ENCODE measurements at places on chromosomes 16 and 17.

DNA sequence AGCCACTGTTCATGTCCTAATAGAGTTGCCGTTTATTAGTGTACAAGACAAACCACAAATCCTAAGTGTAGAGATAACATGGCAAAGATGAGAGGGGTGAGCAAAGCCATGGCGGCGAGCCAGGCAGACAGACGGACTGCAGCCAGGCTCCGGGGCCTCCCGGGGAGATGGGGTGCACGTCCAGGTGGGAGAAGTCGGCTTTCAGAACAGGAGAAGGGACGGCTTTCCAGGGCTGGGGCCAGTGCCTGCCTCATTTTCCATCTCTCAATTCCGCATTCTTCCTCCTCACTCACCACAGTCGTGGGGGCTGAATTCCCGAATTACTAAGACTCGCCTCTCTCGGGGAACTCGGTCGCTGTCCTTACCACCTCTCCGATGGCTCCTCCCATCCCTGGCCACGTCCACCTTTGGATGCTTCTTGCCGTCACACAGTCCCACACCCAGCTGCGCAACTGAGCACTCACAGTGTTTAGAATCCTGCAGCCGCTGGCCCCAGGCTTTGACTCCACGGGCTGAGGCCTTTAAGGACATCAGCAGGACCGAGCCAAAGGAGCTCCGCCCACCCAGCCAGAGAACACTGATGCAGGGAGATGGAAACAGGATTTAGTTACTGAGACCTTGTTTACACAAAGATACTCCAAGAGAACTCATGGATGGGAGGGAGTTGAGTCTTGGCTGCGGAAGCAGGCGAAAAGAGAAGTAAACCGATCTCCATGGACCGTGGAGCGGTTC, 59.7 kb downstream of the RNF112 start:
- no peak for DNase-seq

GRCh38 chr17:81294512-81295030, 536 bp downstream of the SLC38A10 start:
- no peak for DNase-seq

- no peak for DNase-seq
Observed at GRCh38 chr16:2033057-2033908, 6.6 kb downstream of the NHERF2 start.

- no peak for DNase-seq
Observed at GRCh38 chr17:57075193-57075592, 9.9 kb upstream of the AKAP1 start.

DNA sequence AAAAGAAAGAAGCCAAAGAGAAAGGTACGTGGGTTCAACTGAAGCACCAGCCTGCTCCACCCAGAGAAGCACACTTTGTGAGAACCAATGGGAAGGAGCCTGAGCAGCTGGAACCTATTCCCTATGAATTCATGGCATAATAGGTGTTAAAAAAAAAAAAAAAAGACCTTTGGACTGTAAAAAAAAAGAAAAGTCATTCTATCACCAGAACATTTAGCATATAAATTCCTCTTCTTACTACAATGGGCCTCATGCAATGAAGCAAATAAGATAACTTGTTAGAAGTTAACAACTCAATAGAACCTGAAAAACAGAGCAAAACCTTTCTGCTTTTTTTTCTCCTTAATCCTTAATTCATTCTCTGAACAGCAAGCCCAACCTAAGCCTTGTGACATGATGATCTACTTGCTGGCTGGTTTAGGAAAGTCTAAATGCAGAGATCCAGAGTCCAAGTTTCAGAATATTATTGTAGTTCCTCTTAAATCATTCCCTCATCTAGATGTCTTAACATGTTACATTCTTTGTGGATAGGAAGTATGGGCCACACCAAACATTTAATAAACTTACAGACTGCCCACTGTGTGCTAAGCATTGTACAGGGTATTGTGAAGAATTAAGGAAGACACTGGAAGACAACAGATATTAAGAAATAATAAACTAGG, 45.4 kb downstream of the BRCA1 start:
- no peak for DNase-seq

DNA sequence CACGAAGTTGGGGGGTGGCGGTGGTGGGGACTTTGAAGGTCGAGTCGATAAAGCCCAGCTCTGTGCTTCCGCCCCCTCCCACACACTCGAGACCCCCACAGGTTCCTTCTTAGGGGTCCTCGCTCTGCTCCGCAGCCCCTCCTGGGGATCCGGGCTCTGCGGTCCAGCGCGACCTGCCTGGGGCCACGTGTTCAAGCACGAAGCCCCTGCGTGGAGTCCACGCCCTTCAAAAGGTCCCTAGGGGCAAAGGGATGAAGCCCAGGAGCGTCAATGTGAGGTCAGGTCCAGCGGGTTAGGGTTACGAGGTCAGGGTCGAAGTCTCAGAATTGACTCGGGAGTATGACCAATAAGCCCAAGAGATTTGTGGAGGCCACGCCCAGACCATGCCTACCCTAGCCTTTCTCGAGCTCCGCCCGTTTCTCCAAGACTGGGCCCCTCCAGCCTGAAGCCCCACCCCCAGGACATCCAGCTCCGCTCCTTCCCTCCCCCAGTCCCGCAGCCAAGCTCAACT, 786 bp upstream of the CACNA1G start:
- no peak for DNase-seq

DNA sequence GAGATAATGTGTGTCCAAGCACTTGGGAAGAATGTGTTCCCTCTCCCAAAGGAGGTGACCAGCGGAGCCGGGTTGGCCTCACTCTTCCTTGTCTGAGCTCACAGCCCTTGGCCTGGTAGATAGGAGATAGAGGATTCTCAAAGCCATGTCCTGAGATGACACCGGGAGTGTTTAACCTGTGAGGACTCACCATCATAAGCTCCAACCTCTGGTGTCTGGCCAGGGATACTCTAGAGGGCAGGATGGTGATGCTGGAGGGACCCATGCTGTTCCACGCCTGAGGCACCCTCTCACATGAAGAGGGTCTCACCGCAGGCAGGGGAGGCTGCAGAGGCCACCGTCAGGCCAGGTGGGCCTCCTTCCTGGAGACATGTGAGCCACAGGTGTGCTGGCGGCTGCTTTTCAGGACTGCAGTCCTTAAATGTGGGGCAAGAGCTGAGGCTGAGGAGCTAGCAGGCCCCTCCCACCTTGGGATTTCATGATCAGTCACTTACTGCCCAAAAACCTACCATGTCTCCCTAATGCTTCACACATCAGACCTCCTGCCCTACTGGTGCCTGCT, 6.6 kb upstream of the ZNF629 start:
- no peak for DNase-seq

DNA sequence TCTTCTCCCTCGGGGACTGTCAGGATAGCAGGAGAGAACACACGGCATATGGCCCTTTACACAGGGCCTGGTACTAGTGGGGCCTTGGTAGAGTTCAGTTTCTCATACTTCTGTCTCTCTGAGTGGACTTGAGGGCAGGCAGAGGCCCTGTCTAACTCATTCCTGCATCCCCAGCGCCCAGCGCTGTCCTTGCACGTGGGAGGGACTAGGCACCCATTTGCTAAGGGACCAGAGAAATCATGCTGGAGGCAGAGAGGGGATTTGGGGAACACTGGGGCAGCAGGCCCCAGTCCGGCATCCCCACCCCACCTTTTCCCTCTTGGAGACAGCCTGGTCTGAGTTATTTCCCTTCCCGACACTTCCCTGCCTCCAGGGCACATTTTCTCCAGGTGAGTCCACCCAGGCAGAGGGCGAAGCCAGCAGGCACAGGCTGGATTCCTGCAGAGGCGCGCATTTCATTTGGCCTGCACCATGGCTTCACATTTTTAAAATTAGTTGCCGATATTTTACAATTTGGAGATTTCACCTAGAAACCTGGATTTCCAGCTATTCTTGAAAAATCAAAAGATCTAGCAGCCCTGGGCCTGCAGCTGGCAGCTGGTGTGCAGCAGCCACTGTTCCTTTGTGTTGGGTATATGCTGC, 9.7 kb upstream of the NKD1 start:
- no peak for DNase-seq

DNA sequence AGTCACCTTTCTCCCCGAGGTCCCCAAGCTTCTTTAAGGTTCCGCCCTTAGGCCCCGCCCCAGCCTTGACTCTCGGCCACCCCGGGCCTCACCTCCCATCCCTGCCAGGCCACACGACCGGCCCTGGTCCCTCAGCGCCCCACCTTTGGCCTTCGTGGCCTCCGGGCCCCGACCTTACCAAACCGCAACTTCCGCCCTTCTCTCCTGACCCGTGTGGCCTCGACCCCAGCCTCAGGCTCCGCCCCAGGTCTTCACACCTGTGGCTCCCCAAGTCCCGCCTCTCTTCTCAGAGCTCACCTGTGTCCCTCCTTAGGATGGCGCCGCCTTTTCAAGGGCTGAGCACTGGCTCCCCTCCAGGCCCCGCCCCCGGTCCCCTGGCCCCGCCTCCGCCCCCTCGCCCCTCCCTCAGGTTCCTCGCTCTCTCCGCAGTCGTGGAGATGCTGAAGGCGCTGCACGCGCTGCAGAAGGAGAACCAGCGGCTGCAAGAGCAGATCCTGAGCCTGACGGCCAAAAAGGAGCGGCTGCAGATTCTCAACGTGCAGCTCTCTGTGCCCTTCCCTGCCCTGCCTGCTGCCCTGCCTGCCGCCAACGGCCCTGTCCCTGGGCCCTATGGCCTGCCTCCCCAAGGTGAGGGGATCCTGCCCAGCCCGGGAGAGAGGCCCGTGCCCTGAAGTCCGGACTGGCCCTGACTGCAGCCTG, 10.0 kb upstream of the CISD3 start:
- no peak for DNase-seq

- DNase-seq = no peak
Observed at GRCh38 chr16:3999479-4000325, 116.5 kb downstream of the ADCY9 start.

GRCh38 chr17:57687642-57688041, 57.5 kb downstream of the CCDC182 start:
- no peak for DNase-seq

GRCh38 chr16:78729687-78730086, 630.2 kb downstream of the WWOX start:
- no peak for DNase-seq

DNA sequence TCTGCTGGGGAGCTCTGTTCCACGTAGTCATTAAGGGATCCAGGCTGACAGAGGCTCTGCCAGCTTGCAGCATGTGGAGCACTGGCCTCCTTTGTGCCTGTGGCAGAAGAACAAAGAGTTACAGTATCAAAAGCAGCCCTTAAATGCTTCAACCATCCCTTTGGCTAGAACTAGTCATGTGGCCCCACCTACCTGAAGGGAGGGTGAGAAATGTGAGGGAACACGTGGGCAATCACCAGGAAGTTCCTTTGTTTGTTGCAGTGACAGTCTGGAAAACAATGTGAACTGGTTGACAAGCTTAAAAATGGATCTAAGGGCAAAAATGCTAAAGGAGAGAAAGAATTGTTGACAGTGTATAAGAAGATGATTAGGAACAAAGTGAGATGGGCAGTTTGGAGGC, 290.4 kb upstream of the HSBP1 start:
- no peak for DNase-seq

DNA sequence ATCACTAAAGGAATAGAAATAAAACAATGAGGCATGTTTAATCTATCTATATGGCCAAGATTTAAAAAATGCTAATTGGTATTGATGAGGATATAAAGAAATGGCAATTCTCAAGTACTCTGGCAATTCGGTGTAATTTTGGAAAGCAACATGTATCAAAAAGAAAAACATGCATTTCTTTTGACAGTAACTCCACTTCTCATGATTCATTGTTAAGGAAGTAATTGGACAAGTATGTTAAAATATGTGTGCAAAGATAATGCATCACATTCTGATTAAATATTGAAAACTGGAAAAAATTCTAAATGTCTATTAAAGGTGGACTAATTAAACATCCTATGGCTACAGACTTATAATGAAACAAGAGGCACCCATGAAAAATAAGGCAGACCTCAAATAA, 81.2 kb downstream of the CREBBP start:
- no peak for DNase-seq

DNA sequence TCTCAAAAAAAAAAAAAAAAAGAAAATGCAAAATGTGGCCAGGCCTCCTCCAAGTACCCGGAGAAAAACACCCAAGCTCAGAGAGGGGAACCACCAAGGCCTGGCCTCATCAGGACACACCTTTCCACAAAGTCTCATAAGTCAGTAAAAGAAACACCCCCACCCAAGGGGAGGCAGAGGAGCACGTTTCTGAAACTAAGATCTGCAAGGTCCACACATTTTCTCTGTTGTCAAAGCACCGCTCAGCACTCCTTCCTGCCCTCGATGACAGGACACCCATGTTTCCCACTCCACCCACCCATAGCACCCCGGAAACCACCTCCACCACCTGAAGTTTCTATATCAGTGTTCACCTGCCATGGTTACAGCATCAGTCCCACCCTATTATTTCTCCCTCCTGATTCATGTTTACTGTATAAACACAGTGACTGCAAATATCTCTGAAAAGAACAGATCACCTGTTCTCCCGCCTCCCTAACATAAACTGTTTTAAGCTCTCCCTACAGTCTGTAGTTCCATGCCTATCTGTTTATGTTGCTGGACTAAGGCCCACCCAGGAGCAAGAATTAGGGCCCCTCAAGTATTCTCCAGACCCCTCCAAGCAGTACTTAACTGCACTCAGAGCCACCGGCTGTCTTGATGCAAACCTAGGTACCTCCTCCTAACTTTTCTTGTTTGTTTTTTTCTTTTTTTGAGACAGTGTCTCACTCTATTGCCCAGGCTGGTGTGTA, 2.0 kb downstream of the CORO7 start:
- peak; percentile 54 for DNase-seq

- DNase-seq = no peak
Observed at GRCh38 chr17:73683771-73684170, 39.5 kb upstream of the SDK2 start.

DNA sequence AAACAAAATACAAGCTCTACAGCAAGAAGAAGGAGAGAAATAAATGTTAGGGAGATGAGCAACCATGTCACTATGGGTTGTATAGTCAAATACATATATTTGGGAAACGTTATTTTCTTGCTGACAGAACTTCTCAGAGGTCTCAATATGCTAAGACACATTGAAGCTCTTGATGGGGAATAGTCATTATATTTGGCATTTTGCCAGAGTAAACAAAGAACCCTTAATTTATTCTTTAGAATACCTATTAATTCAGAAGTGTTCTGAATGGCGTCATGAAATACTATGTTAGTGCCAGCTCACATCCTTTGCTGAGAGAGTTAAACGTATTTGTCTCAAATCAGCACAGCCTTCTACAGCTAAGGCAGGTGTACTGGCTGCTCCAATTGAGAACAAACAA, 458.9 kb downstream of the CDH13 start:
- DNase-seq = no peak

GRCh38 chr17:57106107-57106835, 21.2 kb downstream of the AKAP1 start:
- no peak for DNase-seq

DNA sequence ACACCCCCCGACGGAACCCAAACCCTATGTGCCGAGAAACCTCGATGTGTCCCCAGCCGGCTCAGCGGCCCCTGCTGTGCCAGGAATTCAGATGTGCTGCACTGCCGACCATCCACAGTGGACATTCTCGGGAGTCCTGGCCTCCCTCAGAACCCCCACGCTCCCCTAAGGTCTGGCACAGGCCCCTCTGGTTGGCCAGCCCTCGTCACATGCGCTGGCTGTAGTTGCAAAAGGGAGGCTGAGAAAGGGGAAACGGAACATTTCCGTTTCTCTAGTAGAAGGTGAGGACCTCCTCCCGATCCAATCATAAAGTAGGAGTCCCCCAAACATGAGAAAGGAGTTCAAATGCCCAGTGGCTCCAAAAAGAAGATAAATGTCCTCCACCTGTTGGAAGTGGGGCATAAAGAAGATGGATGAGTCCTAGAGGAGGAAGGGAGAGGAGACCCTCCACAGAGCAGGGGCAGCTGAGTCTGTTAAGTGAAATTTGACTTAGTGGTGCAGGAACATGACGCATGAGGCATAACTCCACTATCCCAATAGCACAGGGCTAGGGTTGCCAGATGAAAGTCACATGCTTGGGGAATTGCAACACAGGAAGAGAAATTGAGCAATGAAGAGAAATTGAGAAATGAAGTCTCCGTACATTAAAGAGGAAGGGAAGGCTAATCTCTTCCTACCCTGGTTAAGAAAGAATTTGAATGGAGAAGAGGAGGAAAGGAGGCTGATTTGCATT, 49.3 kb upstream of the WSB1 start:
- no peak for DNase-seq

All from stimulated activated CD4-positive, alpha-beta T cell treated with anti-CD3 and anti-CD28 coated beads, TNF-alpha, amount 100 ng/mL, for 4 hours (primary cell).